Aorta (tissue), 5 donors: ENCODE measurements at places on chromosomes 16 and 17. TPM values are rescaled to one million over a fixed set of nuclear protein-coding genes. Genes with fewer than 3 reads are reported as not detected.

Gene STH
- not detected for total RNA-seq

Gene TMC5
- 0.27 TPM for total RNA-seq

Gene HIC1
- 69.2 TPM for total RNA-seq

Gene CHD9NB
- 2.3 TPM for total RNA-seq

Gene KRT20
- not detected for total RNA-seq

Gene LGALS9C
- not detected for total RNA-seq

Gene ST6GALNAC1
- total RNA-seq, result 1.1 TPM

Gene SYT17
- total RNA-seq, result 4.3 TPM

Gene C17orf78
- total RNA-seq, result not detected

Gene MT1H
- total RNA-seq, result not detected

DNA sequence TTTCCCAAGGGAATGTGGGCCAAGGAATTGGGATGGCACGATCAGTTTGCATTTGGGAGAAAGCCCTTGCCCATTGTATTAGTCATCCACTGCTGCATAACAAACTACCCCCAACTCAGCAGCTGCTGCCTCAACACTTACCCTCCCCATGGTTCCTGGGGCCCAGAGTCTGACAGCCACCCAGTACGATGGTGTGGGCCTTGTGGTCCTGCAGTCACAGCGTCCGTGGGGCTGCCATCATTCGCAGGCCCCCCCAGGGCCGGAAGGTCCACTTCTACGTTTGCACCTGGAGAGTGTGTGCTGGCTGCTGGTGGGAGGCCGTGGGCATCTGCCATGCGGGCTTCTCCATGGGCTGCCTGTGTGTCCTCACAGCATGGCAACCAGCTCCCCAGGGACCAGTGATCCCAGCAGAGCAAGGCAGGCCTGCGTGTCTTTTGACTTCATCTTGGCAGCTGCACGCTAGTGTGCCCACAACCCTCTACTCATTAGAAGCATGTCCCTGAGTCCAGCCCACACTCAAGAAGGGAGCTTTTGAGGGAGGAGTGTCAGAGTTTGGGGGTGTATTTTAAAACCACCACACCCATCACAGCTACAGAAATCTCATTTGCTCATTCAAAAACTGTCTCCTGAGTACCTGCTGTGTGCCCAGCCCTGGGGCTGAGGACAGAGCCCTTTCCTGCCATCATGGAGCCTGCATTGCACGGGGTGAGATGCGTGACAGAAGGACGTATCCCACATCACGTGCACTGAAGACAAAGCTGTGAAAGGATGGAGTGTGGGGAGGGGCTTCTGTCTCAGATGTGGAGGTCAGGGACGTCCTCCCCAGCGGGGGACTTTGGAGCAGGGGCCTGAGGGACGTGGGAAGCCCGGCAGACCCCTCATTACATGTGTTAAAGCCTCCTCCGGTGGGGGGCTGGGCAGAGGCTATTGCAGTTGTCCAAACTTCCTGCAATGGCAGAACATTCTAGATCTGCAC is 185.0 kb upstream of the ZNF469 start:
- DNase-seq, result no peak

- DNase-seq, result no peak
Measured at GRCh38 chr16:67327743-67328142, 1.1 kb downstream of the LRRC36 start.

GRCh38 chr17:49604314-49604869 is 28.7 kb downstream of the NXPH3 start:
- no peak for DNase-seq

DNA sequence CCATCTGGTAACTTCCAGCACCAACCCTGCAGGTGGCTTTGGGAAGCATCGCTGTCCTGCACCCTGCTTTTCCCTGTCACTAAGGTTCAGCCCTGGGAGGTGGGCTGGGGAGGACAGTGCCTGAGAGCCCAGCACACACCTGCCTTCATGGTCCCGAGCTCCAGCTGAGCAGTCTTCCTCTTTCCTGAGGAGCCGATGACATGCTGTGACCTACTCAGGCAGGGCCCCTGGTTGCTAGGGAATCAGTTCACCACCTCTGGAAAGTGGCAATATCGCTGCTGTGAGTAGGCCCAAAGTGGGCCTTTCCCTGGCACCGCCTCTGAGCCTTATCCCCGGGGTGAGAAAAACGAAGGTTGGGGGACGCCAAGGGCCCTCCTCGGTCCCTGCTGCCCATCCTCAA is 17.9 kb downstream of the ST3GAL2 start:
- DNase-seq, result no peak

- DNase-seq, result no peak
Measured at GRCh38 chr16:84687715-84688114, 12.1 kb upstream of the USP10 start.

DNA sequence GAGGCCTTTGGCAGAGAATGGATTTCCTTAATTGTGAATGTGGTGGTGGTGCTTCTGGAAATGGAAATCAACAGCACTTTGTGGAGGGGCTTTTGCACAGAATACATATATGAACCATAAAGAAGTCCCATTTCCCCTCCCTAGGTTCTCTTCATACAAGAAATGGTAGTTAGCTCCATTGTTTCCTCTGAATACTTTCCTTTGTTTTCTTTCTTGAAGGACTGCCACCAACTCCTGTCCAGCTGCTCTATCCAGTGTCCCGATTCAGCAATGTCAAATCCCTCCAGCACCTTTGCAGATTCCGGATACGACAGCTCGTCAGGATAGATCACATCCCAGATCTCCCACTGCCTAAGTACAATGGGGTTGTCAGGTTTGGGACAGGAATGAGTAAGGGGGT is 33.2 kb upstream of the ARHGAP23 start:
- no peak for DNase-seq

GRCh38 chr16:79809376-79809775 is 208.8 kb upstream of the MAF start:
- DNase-seq, result no peak

DNA sequence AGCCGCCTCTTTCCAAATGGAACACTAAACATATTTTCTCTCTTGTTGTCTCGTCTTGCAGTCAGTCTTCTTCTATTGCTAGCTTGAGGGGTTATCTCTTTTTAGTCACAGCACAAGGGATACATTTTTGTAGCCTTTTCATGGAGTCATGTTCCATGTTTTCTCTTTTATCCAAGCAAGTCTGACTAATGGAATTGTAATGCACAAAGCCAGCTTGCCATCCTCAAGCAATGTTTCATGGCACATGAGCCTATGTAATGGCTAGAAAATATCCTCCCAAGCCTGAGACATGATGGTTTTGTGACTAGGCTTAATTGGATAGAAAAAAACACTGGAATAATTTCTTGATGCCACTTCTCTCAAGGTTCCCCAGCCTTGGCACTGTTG is 414.6 kb upstream of the GOT2 start:
- no peak for DNase-seq
